ENCODE measurements at places on chromosomes 7 and 10.

GRCh38 chr7:24669971-24670591 is 87.2 kb downstream of the GSDME start:
- no peak for DNase-seq

DNA sequence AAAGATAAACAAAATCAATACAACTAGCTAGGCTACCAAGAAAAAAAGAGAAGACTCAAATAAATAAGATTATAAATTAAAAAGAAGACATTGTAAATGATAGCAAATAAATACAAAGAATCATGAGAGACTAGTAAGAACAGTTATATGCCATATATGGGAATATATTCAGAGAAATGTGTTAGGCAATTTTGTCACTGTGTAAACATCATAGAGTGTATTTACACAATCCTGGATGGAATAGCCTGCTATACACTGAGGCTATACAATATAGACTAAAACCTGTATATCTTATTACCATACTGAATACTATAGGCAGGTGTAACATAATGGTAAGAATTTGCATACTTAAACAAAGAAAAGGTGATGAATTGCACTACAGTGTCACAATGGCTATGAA is 717.4 kb downstream of the PARD3 start:
- no peak for DNase-seq

- DNase-seq = no peak
These were observed 170.1 kb downstream of the EBF3 start for GRCh38 chr10:129793996-129794395.

GRCh38 chr10:73644767-73645166 is 3.5 kb upstream of the MYOZ1 start:
- DNase-seq = no peak

DNA sequence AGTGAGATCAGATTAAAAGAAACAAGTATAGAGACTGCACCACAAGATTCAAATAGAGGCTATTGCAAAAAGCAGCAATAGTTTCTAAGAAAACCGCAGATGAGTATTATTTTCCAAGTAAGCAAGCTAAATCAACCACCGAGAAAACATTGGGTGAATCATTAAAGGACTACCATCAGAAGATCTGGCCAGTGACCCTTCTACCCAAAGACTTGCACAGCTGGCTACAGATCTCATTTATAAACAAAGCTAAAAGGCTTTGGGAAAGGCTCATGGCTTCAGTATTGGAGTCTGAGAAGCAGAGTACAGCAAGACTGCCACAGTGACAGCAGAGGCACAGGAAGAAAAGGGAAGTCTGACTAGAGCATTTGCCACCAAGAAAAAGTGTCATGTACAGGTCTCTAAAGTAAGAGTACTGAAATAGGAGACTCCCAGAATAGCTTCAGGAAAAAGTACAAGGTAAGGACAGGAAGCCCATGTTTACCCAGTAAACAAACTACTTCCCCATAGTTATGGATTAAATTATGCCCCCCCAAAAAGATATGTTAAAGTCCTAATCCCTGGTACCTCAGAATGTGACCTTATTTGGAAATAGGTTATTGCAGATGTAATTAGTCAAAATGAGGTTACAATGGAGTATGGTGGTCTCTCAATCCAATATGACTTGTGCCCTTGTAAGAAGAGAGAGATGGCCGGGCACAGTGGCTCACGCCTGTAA is 19.0 kb downstream of the STEAP1 start:
- no peak for DNase-seq

DNA sequence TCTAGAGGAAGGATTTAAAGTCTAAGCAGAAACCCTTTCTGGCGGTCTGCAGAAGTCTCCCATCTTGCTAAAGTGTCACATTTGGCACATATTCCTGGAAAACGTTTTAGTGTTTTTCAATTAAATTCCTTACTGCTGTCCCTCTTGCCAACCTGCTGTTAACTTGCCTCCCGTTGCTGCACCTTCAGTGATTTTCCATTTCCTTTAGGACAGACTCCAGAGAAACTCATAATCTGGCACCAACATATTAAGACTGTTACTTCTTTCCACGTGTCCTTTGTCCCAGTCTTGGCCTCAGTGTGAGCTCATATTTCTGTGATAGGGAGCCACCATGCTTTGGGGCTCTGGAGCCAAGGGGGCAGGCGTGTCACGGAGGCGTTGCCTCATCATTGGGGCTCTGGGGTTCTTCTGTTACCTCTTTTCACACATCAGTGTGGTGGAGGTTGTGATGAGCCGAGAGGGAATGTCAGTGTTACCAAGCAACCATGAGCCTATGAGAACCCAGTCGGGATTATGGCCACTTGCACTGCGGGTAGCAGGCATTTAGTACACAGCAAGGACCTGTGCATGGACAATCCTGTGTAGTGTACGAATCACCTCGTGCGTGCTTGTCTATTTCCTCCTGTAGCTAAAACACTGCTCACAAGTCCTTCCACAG is 26.0 kb upstream of the ZNF32 start:
- no peak for DNase-seq

- no peak for DNase-seq
These were observed 148.7 kb upstream of the MKI67 start for GRCh38 chr10:128274938-128275337.

DNA sequence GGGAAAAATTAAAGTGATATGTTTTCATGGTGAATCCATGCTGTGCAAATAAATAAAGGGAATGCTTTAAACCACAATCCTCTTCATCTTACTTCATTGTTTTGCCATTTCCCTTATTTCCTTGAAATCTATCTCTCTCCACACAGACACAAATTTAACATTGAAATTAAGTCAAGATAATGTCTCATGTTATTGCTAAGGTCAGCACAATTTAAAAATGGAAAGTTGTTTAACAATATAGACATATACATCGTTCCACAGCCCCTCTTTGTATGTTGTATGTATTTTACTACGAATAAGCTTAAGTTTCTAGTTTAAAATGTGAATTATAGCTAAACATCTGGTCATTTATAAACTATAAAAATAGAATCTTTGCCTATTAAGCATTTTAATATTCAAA is 256.9 kb downstream of the PLXDC2 start:
- DNase-seq = no peak

DNA sequence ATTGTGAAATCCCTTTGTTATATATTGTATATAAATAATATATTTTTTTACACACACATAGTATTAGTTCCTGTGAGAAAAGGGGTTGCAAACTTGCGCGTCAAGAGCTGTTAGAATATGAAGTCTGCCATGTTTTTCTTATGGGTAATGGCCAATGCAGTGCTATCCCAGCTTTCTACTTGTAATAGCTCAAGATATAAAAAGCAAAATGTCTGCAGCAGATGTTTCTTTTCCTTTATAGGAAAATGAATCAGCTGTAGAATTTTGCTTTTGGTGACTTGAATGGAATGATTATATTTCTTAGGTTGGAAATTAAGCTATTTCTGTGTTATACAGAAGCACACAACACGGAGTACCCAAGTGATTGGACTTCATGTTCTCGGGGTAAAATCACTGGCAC is 53.3 kb upstream of the TMEM236 start:
- DNase-seq = no peak
